ENCODE measurements at places on chromosomes 3 and 15. TPM values are rescaled to one million over a fixed set of nuclear protein-coding genes. Genes with fewer than 3 reads are reported as not detected.
A peak's percentile ranks its signal among the peaks of the same experiment; 100 is the strongest.

- DNase-seq, result no peak
These were observed 1.1 kb upstream of the MINAR1 start for GRCh38 chr15:79430901-79431635.

MORC1 gene
- total RNA-seq, result not detected

DNA sequence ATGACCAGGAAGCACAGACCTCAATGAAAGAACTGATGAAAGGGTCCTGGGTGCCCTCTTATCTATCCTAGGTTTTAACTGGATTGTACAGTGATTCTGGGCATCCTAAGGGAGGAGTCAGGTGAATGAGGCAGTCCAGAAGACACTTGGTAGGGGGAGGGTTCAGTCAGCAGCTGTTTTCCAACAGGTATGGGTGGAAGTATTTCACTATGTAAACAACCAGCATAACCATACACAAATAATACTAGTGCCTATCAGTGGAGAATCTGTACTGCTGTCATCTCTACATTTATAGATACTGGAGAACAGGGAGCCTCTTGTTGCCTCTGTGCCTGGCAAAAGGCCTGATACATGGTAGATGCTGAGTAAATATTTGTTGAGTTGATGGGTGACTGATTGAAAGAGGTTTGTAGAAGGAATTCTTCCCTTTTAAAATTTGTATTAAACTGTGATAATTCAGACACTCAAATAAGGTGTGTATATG is 328.5 kb downstream of the RBMS3 start:
- no peak for DNase-seq

- no peak for DNase-seq
These were observed 152.5 kb downstream of the KLHL25 start for GRCh38 chr15:85642065-85642692.

DNA sequence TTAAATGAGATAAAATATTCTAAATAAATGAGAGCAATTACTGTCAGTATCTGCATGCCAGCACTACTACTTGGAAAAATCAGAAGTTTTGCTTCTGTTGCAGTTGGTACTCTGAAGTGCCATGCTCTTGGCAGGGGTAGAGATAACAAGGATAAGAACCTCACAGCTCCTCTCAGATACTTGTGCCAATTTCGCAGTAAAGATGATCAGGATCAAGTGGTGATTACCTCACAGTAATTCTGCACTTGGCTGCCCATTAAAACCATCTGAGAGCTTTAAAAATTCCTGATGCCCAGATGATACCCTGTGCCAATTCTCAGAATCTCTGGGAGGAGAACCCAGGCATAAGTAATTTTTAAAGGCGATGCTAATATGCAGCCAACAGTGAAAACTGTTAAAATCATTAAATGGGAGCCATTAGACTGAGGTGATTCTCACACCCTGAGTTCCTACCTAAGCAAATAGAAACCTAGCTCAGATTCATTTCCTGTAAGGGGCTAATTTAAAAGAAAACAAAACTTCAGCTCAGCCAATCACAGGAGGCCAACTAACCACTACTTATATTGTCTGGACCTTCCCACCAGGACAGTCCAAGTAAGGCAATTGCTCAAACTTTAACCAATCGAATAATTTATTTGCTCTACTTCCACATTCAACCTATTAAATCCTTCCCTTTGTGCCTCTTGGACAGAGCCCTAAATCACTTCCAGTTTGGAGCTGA is 171.2 kb downstream of the KCNMB2 start:
- peak; percentile 11 for DNase-seq

ZMYND10 gene
- total RNA-seq, result 0.17 TPM

ARIH2 gene
- total RNA-seq, result 84.5 TPM
